Caco-2 (cell line): ENCODE measurements at places on chromosomes 2 and 18.

- DNase-seq: no peak
Observed at GRCh38 chr2:48434101-48434500, 95.9 kb upstream of the STON1 start.

DNA sequence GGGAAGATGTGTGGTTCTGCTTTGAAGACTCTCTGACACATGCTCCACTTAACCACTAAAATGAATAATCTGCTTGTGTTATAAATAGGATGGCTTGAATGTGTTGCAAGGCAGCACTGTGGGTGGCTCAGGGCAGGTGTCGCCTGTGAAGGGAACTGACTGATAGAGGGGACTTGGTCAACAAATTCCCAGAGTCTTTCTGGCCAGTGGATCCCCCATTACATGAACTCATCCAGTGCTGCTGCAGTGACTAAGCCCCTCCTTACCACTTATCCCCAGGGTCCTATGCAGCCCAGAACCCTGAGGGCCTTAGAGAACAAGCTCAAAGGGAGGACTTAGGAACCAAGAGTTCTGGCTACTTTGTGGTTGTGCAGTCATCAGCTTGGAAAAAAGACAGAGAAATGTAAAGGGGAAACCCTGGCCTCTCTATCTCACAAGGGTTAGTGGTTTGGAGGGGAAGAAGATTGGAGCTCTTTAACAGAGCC lies 226.2 kb upstream of the TNP1 start:
- DNase-seq: no peak

DNA sequence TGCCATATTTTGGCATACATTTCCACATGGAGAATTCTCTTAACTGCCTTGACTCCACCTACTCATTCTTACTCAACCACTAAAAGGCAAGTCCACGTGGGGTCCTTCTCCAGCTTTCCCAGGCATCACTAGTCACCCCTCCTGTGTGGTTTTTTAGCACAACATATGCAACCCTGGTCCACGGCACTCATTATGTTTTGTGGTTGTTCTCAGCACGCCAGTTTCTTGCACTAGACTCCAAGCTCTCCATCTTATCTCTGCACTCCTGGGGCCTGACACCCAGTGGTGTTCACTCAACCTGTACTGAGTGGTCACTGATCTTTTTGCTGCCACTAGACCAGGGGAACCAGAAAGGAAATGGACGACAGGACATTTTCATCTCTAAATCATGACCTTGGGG lies 18.0 kb downstream of the MARCHF4 start:
- DNase-seq: no peak

DNA sequence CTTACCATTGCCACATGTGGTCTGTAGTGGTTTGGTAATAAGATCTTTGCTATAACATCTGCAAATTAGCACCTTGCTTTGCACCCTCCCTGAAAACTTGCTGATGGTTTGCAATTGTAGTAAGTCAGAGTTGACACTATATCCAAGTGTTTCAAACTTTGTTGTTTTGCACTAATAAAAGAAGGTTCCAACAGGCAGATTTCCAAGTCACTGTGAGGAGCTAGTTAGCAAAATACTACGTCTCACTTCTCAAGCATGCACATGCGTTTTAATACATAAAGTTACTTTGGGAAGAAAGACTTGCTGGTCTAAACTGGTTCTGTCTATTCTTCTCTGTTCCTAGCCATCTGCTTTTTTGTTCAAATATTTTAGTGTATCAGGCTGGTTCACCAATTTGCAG lies 103.7 kb upstream of the ZNF521 start:
- no peak for DNase-seq

DNA sequence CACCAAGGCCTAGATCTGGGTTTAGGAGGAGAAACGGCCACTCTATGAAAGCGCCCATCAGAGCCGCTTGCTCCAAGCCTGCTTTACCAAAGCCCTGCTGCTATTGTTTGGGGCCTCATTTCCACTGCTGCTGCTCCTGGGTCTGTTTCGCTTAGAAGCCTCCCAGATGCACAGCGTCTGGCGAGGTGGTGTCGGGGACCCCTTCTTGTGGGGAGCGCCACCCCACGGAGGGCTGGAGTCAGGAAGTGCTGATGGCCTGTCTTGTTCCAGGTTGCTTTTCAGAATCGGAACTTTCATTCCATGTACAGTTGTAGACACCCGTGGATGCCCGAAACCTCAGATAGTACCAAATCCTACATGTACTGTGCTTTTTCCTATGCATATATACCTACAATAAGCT lies 204.9 kb upstream of the TWIST2 start:
- DNase-seq: no peak

DNA sequence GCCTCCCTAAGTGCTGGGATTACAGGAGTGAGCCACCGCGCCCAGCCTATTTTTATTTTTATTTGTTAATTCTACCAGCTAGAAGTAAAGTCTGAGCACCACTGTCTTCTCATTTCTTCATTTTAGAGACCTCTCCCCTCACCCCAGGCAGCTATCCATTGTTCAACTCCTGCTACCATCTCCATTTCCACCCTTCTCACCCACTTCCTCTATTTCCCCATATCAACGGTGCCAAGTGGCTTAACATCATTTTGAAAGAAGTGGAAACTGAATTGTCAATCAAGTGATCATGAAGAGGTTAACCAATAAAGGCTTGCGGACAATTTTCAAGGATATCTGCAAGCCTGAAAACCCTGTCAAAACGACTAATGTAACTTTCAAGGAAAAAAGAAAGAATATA lies 323.1 kb downstream of the NBAS start:
- no peak for DNase-seq

DNA sequence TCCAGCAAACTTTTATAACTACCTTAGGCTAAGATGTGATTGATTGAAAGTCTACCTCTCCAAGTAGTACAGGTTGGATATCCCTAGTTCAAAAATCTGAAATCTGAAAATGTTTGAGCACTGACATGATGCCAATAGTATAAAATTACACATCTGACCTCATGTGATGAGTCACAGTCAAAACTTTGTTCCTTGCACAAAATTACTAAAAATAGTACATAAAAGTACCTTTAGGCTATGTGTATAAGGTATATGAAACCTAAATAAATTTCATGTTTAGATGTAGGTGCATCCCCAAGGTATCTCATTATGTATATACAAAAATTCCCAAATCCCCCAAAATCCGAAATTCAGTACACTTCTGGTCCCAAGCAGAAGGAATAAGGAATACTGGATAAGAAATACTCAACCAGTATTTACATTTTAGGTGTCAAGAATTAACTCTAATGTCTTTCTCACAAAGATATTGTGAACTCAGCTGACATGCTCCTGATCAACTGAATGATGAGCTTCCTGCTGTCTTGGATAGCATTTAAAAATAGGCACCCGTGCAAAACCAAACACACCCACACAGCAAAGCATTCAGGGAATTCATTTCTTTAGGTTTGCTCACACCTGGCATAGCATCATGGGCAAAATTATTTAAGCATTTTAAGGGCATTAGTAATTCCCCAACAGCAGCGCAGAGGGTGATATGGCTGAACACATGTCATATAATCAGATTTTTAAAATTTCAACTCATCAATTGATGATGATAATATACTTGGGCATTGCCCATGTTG lies 497.4 kb upstream of the MEIS1 start:
- DNase-seq: no peak

GRCh38 chr2:31282634-31283033 lies 48.7 kb downstream of the EHD3 start:
- DNase-seq: no peak

GRCh38 chr2:40457837-40458236 lies 5.9 kb upstream of the SLC8A1 start:
- no peak for DNase-seq

GRCh38 chr2:19185086-19185485 lies 173.3 kb downstream of the OSR1 start:
- DNase-seq: no peak

GRCh38 chr2:9401059-9401547 lies 22.2 kb downstream of the ITGB1BP1 start:
- DNase-seq: no peak

- DNase-seq: no peak
Observed at GRCh38 chr2:111711270-111711669, 172.7 kb downstream of the ANAPC1 start.

GRCh38 chr2:84768840-84769239 lies 112.0 kb downstream of the TRABD2A start:
- DNase-seq: no peak

DNA sequence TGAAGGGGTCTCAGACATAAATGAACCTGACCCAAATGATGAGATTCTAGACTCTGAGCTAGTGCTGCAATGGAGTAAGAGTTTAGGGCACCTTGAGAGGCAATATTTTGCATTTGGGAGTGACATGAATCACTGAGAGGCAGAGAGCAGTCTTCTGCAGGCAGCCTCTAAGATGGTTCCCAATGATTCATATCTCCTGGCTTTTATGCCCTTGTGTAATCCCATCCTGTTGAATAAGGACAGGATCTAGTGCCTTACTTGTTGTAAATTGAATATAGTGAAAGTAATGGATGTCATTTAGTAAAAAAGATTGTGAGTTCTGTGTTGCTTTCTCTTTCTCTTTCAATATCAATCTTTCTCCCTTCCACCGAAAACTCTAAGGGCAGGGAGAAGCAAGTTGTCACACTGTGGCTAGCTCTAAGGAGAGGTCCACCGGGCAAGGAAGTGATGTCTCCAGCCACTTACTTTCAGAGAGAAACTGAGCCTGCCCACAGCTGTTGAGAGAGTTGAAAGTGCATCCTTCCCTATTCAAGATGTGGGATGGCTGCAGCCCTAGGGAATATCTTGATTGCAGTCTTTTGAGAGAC lies 144.7 kb downstream of the TRIB2 start:
- no peak for DNase-seq

- no peak for DNase-seq
Observed at GRCh38 chr2:113251118-113251517, 27.6 kb downstream of the PAX8 start.

DNA sequence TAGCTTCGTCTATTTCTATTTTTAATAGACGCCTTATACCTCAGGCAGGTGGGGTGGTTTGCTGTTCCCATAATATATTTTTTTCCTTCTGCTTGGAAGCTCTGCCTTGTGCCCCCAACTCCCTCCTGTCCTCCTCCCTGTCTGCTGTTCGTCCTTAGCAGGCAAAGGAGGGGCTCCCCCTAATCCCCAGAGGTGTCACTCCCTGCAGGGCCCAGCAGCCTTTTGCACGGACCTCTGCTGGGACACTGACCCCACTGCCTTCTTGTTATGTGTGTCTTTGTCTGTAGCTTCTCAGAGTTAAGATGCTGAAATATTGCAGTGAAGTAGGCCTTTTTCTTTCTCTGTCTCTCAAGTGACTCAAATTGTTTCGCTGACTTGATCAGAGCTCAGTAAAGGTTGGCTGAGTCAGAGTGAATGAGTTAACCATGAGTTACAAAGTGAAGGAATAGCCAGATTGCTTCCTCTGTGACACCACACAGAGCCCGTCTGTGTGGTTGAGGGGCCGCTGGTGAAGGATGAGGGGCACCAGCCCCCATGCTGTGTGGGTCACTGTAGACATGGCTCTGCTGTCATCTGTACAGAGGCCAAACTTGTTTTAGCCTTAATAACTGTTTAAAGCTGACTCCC lies 47.7 kb downstream of the PRKCE start:
- no peak for DNase-seq

DNA sequence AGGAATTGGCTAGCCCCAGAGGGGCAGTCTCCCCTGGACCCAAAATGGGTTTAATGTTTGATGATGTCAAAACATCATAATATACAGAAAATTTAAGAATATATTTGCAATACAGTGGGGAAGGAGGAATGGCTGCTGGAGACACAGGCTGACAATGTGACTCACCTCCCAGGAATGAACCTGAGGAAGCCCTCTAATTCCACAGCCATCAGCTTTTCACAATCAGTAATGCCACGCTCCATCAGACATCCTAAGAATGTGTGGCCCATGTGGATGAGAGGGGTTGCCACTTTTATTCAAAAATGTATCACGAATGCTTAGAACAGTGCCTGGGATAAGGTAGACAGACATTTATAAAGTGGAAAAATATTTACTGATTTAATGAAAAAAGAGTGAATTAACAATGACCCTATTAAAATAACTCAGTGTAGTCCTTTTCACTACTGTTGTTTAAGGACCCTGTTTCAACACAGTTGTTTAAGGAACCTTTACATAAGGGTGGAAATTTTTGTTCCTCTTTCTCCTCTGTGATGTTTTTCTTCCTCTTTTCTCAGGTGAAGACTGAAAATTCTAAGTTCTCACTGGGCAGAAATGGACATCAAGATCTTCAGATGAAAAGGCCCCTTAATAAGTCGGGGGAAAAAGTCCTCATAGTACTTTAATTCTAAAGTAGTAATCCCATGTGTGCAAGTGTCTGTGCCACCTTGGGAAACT lies 17.5 kb upstream of the TMEM163 start:
- no peak for DNase-seq

GRCh38 chr2:144890828-144891227 lies 370.9 kb upstream of the ZEB2 start:
- no peak for DNase-seq

GRCh38 chr2:166335284-166335683 lies 40.5 kb downstream of the SCN9A start:
- no peak for DNase-seq

GRCh38 chr2:118987886-118988285 lies 45.9 kb downstream of the MARCO start:
- DNase-seq: no peak

GRCh38 chr18:27967913-27968824 lies 208.8 kb downstream of the CDH2 start:
- DNase-seq: no peak

GRCh38 chr18:33581856-33582255 lies 3.8 kb downstream of the ASXL3 start:
- DNase-seq: no peak

DNA sequence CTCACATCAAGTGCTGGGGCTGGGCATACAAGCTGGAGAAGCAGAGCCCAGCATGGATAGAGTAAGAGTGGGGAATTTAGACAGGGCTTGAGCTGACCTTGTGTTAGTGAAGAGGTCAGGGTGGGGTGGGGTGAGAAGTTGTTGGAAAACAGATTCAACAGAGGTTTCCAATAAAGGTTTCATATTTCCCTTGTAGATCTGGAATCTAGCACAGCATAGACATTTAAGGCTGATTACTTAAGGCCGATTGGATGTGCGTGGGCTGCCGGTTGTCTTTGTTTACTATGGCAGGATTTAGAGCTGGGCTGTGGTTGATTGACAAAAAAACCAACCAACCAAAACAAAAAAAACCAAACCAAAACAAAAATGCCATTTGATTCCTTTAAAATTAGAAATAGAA lies 114.9 kb upstream of the SEC11C start:
- no peak for DNase-seq

DNA sequence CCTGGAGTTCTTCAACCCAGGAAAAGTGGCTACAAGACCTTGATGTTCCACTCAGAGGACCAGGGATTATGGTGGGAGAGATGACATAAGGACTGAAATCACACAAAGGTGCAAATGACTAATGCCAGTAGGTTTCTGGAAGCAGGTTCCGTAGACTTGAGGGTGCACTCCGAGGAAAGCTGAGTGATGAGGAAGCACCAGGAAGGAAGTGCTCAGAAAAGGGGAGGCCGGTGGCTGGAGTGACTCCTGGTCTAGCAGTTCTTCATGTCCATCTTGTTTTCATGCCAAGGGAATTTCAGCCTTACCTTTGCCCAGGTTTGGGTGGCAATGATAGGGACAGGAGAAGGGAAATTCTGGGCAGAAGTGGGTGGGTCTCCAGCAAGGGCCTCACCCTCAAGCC lies 74.5 kb downstream of the TMEM17 start:
- no peak for DNase-seq
